Upper lobe of right lung (tissue), 1 donor: ENCODE measurements at places on chromosomes 7 and 10. TPM values are rescaled to one million over a fixed set of nuclear protein-coding genes. Genes with fewer than 3 reads are reported as not detected.

DNA sequence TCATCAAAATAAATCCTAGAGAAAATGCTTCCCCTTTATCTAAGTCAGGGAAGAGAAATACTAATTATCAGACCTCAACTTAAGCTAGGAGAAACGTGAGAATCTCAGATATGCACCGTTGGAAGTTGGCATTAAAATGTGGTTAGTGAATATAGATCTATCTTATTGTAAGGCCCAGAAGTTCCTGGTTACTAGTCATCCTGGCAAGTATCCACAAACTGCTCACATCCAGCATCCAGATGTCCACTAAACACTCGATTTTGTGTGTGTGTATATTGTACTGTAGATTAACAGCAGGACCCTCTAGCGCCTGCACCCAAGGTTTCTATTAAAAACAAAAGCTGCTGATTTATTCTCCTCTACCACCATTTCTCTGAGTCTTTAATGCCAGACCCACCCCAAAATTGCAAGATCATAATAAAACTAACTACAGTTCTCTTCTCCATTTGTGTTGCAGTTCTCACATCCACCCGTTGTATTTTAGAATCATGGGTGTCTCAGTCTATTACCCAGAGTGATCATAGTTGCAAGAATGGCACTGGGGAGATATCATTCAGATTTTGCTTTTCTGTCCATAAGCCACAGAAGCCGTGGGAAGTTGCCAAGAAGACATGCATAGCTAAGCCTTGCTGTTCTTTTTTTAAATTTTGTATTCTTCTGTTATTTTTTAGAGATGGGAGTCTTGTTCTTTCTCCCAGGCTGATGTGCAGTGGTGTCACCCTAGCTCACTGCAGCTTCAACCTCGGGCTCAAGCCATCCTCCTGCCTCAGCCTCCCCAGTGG lies 165.4 kb downstream of the KIAA1217 start:
- no peak overlapping the region for H3K27ac ChIP-seq
- H3K4me1 ChIP-seq = no peaks in the 10 kb centered on the region
- no peaks in the 10 kb centered on the region for H3K36me3 ChIP-seq
- H3K4me3 ChIP-seq = no peak overlapping the region
- H3K27me3 ChIP-seq = no peaks in the 10 kb centered on the region

DNA sequence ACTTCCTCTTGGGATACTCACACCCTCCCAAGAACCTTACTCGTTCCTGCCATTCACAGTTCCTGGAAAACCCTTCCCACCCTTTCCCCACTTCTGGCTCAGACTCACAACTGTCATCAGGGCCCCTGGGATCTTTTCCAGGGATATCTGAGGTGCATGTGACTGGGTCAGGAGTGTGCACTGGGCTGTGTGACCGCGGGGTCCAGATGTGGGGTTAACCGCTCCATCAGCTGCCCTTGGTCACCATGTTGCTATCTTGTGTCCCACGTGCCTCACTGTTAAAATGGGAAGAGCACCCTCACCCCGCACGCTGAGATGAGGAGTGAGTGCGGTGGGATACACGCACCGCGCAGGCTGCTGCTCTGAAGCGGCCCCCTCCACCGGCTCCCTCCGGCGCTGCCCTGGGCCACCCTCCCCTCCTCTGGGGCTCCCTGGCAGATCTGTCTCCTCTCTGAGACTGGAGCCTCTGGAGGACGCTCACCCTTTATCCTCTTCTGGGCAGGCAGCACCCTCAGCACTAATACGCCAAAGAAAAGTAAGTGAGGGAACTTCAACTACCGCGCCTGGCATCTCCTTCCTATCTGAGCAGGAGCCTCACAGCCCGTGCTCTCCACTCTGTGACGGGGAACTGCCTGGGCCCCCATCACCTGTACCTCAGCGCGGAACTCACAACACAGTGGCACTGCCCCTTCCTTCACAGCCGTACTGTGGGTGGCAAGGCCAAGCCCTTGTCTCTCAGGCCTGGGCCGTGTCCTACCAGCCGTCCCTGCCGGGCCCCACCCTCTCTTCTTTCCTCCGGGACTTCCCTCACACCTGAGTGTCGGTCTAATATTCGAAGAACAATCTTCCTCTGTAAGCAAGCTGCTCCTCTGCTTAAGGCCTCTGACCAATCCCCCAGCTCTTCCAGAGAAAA lies 15.6 kb downstream of the COBL start:
- H3K27me3 ChIP-seq = no peaks in the 10 kb centered on the region
- H3K27ac ChIP-seq = no peak overlapping the region
- H3K36me3 ChIP-seq = no peaks in the 10 kb centered on the region
- H3K4me1 ChIP-seq = no peaks in the 10 kb centered on the region

DNA sequence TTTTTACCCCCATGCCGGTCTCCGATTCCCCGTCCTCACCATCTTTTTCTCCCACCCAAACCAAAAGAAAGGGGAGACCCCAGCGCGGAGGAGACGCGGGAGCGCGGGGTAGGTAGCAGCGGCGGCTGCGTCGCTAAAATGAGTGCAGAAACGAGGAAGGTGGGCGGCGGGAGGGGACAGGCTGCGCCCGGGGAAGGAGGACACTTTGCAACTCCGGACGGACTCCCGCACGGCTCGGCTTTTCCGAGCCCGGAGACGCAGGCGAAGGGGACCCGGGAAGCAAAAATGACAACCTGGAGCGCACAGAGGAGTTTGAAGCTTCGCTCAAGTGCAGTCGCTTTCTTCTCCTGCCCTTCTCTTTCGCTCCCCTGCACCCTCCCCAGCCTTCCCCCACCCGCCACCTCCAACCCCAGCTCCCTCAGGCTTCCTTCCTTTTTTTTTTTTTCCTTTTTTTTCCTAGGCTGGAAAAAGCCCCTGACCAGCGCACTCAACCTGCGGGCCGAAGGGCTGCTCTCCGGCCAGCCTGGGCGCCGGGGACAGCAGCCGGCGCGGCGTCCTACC lies 453 bp downstream of the SFMBT2 start:
- H3K4me1 ChIP-seq = peaks cover 41% of the 10 kb centered on the region
- H3K36me3 ChIP-seq = no peaks in the 10 kb centered on the region
- peaks cover 21% of the 10 kb centered on the region for H3K27me3 ChIP-seq
- DNase-seq = peak; percentile 75

PARD3 gene
- 38.5 TPM for total RNA-seq

DNA sequence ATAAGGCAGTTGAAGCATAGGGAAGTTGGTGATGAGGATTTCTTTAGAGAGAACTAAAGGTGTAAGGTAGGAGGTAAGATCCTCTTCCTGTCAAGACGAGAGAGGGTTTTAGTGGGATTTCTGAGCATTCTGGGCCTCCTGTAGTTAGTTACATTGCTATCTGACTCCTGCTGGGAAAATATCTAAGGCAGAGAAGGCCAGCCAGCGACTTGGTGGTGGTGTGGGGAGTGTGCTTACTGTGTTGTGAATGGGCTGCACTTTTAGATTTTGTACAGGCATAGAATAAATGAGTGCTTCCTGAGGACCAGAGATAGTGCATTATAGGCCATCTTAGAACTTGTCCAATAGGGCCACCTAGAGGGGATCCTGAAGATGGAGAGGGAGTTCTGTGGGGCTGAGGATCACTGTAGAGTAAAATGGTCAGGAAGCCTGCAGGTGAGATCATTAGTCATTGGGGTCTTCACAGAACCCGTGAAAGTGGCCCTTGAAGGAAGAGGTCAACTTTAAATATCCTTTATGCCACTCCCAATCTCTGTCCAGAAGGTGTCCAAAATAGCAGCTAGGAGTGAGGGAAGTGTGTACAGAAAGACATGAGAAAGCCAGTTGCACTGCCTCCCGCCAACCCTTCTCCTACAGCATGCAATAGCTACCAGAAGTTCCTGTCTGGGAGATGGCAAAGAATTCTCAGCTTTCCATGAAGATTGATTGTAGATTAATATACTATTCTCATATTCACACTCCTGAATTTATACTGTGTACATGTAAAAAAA lies 266.6 kb downstream of the POLR1F start:
- H3K36me3 ChIP-seq = no peaks in the 10 kb centered on the region
- H3K27me3 ChIP-seq = no peaks in the 10 kb centered on the region
- DNase-seq = no peak
- H3K4me3 ChIP-seq = no peak overlapping the region

GPR15LG gene
- not detected for total RNA-seq

DNA sequence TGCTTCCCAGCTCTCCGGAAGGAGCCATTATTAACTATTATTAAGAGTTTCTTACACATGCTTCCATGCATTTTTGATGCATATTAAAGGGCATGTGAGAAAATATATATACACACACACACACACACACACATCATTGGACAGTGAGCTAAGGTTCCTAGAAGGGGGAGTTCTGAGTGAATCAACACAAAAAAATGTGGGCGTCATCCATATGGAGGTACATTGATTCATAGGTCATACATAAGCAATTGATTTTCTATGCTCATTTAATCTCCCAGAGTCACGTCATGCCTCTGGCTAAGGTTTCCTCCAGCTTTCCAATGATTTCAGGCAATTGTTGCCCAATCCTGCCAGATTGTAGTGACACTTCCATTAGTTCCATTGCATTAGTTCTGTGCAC lies 269.4 kb downstream of the DNAJB9 start:
- no peak overlapping the region for H3K4me3 ChIP-seq
- DNase-seq = no peak
- no peak overlapping the region for H3K27ac ChIP-seq

- no peaks in the 10 kb centered on the region for H3K27me3 ChIP-seq
- H3K36me3 ChIP-seq = no peaks in the 10 kb centered on the region
- H3K4me3 ChIP-seq = no peak overlapping the region
- no peak overlapping the region for H3K27ac ChIP-seq
- DNase-seq = no peak
Measured at GRCh38 chr7:115195208-115195607, 273.3 kb downstream of the MDFIC start.
